ENCODE measurements at places on chromosomes 2 and 18.

DNA sequence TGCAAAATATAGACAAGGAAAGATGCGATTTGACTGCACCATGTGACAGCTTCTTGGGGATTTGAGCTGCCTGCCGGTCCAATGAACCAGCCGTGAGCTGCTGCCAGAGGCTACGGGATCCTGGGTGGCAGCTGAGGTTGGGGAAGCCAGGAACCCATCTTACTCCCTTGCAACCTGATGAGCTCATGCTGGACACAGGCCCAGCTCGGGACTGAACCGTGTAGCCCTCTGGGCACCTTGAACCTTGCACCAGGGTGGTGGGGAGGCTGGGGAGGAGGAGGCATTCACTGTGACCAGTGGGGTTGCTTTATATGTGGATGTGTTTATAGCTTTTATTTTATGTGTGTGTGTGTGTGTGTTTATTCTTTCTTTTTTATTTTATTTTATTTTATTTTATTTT lies 9.1 kb downstream of the ALPI start:
- no peak for DNase-seq

- DNase-seq, result no peak
Measured at GRCh38 chr2:19876751-19877150, 25.0 kb downstream of the TTC32 start.

GRCh38 chr2:242017086-242017485 lies 147.6 kb downstream of the RTP5 start:
- no peak for DNase-seq

GRCh38 chr18:54203914-54204313 lies 20.6 kb downstream of the MBD2 start:
- DNase-seq, result no peak

GRCh38 chr2:115115135-115115534 lies 672.7 kb downstream of the DPP10 start:
- no peak for DNase-seq

Measured in NCI-H2029 (cell line).